Stimulated activated CD4-positive, alpha-beta T cell treated with anti-CD3 and anti-CD28 coated beads, Interleukin-2, amount 100 ng/mL, for 48 hours (primary cell): ENCODE measurements at places on chromosomes 13 and 19.

GRCh38 chr13:99689955-99690354, 188.7 kb downstream of the TM9SF2 start:
- no peak for DNase-seq

DNA sequence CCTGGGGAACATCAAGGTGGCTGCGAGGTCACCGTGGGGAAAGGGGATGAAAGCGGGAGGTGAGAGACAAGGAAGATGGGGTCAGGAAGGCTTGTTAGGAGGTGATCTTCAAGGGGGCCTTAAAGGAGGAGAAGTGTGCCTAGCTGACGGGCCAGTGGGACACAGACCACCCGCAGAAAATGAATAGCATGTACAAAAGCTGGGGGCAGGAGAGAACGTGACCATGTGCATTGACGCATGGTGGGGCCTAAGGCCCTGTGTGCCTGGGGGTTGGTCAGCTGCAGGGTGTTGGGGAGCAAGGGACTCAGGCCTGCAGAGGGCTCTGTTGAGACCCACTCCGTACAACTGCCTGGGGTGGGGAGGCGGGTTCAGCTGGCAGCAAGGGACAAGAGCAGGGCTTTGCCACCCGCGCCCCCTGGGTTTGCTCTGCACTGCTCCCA, 5.9 kb downstream of the RAB8A start:
- no peak for DNase-seq

- no peak for DNase-seq
Observed at GRCh38 chr13:102847272-102848234, 1.7 kb downstream of the ERCC5 start.

DNA sequence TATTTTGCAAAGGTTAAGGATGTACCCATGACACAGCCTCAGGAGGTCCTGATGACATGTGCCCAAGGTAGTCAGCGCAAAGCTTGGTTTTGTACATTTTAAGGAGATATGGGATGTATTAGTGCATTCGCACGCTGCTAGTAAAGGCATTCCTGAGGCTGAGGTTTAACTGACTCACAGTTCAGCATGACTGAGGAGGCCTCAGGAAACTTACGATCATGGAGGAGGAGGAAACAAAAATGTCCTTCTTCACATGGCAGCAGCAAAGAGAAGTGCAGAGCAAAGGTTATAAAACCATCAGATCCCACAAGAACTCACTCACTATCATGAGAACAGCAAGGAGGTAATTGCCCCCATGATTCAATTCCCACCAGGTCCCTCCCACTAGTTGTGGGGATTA, 1017.4 kb downstream of the EFNB2 start:
- DNase-seq: no peak

GRCh38 chr13:51181786-51182383, 40.3 kb upstream of the FAM124A start:
- no peak for DNase-seq
